ENCODE measurements at places on chromosomes 12 and 14.
A peak's percentile ranks its signal among the peaks of the same experiment; 100 is the strongest.

- DNase-seq: no peak
Measured at GRCh38 chr12:61213646-61214045, 1046.6 kb upstream of the USP15 start.

GRCh38 chr14:30143627-30144026, 216.0 kb upstream of the PRKD1 start:
- DNase-seq: peak; percentile 3

GRCh38 chr14:78592616-78593219, 422.5 kb downstream of the NRXN3 start:
- no peak for DNase-seq

DNA sequence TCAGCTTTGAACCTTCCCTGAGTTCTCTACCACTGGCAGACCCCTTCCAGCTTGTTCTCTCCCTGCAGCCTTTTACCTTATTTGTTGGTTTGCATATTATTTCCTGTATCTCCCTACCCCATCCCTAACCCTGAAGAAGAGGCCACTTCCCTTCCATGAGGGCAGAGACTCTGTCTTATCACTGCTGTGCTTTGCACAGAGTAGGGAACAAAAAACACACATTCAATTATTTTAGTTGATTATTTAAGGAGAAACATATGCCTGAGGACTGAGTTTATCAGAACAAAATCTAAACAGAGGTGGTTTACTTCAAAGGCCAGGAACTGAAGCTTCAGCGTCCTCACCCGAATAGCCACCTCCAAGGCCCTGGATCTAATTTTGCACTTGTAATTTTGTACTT, 111.7 kb upstream of the RFLNA start:
- no peak for DNase-seq

GRCh38 chr12:130555628-130556485, 160.2 kb downstream of the RIMBP2 start:
- DNase-seq: no peak

DNA sequence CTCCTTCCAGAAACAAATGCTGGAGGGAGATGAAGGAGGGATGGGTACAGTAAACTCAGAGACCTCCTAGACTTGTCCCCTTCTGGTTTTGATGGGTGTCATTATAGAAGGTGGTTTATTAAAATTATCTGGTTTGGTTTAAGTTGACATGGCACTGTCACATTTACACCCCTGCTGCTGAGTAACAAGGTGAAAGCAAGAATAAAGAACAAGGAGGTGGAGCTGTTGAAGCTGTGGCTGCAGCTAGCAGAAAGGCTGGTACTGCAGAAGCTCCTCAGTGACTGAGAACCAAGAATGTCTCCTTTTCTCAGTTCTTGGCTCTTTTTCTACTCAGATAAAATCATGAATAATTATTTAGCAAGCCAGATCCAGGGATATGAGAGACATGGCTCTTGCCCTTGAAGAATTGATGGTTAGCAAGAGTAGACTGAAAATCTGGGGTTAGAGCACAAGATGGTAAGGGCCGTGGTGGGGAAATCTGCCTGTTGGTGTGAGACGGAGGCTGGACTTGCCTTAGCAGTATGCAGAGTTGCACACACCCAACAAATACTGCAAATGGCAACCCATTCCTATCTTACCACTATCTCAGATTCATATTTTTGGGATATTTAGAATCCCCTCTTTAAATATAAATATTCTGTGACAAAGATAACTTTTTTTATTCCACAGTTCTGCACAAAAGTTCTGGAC, at the start of gene GZMH:
Gene GZMH (minus strand): TSS at position 31 of the 690 bp plus-strand sequence. CDS start 72 bp downstream, outside the sequence.
- DNase-seq: no peak

Data from AG04449 (cell line).